SW480 (cell line): ENCODE measurements at places on chromosomes 1 and 21.
A peak's percentile ranks its signal among the peaks of the same experiment; 100 is the strongest.

DNA sequence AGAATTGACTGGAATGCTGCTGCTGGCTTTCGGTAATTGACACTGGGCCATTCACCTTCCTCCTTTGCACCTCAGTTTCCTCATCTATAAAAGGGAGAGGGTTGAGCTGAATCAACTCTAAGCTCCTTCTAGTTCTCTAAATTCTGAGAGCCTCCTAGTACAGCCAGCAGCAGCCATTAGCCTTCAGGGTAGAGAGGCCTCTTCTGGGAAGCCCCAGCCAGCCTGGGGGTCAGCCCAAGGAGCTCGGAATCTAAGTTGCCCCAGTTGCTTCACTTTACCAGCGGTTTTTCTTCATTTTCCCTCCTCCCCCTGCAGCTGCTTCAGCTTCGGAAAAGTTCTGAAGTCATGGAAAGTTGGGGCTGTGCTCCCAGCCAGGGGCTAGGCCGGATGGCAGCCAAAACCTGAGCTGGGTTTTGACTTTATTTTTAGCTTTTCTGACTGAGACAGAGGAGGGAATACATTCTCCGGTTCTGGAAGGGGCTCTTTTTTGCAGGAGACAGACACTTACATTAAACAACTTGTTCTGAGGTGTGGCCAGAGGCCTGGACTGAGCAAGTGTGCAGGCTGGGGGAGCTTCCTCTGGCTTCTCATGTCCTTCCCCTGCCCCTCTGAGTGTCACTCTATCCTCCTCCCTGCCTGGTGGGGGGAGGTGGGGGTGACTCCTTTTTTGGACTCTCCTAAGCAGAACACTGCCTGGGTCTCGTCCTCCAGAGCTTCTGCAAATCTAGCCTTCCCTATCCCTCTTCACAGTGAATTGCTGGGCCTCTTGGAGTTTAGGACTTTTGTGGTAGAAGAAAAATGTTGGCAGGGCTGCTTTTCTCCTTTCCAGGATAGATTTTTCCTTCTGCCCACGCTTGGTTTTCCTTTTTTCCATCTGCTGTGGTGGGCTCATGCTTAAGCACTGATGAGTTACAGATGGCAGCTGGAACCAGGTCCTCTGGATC is 14.4 kb downstream of the LMNA start:
- no peak for DNase-seq

- no peak for DNase-seq
Measured at GRCh38 chr21:43805275-43805800, 16.0 kb downstream of the RRP1 start.

DNA sequence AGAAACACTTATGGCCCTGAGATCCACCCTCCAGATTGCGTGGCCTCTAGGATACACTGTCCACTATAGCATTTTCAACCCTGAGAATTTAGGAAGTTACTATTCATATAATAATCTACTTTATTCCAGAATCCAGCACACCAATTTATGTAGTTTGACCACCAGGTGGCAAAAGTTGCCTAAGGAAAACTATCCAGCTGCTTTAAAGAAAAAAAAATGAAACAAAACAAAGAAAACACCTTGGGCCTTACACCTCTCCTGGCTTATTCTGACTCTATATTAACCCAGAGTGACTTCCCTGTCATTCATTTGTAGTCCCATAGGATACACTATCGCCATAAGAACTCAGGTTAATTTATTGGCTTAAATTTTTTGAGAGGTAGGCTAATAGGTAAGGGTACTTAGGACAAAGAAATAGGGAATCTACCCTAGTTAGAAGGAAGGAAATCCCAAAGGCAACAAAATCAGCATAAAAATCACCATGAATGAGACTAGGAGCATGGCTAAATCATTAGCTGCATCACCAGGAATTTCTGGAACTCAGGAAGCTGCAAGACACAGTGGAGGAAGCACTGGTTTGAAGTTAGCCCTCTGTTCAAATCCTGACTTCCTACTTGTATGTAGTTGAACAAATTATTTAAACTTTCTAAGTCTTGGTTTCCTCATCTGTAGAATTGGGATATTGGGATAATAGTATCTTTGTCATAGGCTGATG is 107.5 kb downstream of the SPAG17 start:
- peak; percentile 32 for DNase-seq

DNA sequence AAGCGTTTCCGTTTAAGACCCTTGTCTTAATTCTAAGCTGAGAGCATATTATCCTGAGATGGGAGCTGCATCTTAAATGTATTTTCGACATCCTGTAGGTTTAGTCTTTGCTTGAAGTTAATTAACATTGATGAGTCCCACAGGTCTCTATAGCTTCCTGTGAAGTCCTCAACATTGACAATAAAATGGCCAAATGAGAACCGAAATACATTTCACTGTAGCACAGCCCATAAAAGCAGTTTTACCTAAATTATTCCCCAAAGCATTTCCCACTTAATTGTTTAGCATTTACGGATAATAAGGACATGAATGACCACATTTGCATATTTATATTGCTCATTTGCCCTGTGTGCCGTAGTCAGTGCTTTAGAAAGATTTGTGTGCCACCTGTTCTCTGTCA is 116.4 kb downstream of the CRB1 start:
- no peak for DNase-seq

GRCh38 chr1:175191659-175192058 is 917 bp downstream of the KIAA0040 start:
- peak; percentile 60 for DNase-seq

DNA sequence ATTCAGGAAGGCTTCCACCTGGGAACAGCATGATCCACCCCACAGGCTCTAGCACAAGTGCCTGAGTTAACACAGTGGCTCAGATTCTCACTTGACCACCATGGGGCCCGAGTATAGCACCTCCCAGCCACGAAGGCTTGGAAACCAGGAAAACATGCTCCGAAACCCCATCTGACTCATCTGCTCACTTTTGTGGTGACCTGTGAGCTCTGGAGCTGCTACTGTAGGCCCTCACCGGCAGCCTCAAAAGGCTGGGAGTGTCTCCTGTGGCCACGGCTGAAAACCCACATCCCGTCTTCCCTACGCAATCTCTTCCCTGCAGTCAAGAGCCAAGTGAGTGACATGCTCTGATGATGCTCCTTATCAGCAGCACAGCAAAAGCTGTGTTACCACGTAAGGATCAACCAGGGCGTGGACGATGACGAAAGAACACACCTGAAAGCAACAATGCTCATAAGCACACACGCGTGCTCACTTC is 81.4 kb downstream of the TGFBR3 start:
- peak; percentile 98 for DNase-seq

DNA sequence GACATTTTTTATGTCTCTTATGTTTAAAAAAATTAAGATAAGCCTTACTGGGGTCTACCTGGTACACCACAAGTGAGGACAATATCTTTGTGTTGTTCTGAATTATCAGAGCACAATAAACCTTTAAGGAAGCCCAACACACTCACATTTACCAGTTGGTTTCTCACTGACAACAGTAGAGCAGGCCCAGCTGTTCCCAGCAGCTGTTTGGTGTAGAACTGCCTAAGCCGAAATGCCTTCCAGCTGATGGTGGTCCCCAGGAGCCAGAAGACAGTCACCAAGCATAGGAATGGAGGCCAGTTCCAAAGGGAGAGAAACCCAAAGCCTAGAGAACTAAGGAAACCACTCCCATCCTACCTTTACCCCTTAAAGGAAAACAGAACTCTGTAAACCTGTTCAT is 428.6 kb upstream of the CAMK1G start:
- DNase-seq = no peak

DNA sequence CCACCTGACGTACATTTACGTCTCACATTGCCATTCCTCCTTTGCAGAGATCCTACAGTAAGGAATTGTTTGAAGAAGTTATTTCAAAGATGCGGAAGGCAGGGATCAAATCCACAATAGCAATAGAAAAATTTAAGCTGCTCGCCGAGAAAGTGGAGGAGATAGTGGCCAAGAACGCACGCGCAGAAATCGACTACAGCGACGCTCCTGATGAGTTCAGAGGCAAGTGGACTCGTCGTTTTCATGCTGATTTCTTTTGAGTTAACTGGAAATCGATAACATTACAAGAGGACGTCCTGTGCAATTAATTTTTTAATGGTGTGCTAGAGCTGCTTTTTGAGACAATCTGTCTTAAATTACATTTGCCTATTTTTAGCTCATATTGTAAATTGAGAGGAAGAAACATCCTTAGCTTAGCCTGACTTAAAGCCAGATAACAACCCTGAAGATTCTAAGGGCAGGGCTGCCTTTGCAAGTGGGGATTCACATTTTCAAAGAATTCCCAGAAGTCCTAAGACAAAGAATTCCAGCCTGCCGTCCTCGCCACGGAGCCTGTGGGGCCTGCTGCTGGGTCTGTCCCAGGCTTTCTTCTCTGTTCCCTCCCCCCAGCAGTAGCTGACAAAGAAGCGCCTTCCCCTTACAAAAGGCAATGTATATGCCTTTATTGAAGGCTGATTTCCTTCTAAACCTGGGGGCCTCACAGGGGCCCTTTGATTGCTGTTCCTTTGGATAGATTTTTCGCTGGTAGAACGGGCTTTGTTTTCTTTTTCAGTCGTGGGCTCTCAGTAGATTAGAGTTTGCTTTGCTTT is 31.6 kb upstream of the KIF1B start:
- no peak for DNase-seq

DNA sequence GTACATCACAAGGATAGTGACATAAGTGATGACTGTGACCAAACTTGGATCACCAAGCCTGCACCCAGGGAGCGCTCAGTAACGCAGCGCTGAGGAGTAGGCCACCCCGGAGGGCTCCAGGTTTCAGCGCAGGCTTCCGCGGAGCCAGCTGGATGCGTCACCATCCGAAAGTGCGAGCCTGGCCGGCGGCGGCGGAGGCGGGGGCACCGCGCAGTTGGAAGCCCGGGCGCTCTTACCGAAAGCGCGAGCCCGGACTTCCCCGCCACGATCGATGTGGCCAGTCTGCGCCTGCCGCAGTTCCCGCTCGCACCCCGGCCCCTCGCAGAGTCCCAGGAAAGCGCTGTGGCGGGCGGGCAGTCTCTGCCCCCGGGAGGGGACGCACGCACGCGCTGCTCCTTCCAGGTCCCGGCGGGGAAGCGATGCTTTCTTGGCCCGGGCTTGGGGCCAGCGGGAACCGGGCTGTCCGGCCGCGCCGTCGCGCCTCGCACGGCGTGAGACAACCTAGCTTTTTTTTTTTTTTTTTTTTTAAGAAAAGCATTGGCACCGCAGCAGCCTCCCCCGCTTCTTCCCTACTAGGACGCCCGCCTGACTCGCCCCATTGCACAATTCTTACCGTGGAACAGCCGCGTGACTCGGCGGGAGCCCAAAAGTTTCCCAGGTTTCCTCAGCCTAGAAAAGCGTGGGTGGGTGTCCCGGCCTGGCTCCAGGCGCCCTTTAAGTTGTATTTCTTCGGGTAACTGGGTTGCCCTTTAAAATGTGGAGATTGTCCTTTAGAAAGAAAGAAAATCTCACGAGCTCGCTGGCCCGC is 36.4 kb upstream of the JAK1 start:
- DNase-seq = peak; percentile 62

DNA sequence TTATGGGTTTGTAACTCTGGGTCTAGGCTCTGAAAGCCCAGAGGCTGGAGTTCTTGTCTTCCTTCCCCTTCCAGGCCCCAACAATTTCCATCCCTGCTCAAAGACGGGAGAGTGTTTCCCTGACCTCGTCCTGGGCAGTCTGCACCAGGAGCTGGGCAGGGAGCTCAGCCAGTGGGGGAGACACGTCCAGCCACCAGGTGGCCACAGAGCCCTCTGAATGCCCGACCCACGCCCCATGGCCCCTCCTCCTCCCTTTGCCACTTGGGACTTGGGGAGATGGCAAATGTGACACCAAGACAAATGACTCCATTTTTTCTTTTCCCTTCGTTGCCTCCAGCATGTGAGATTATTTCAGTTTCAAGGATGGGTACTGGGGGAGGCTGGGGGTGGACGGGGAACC is 159.9 kb upstream of the AJAP1 start:
- peak; percentile 18 for DNase-seq

DNA sequence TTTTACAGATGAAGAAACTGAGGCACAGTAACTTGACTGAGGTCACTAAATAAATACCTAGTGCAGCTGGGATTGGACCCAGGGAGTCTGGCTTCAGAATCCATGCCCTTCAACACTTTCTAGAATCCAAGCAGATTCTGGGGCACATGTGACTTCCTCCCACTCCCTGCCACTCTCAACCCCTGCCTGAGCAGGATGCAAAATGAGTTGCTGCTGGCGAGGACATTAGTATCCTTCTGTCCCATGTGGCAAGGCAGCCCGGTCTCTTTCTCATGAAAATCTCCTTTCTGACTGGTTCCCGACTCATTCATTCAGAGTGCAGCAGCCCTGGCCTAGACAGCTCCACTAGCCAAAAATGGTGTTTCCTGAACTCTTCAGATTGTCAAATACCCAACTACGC is 28.4 kb downstream of the TNNT2 start:
- DNase-seq = no peak

GRCh38 chr21:42463861-42464515 is 32.0 kb downstream of the RSPH1 start:
- peak; percentile 65 for DNase-seq

- DNase-seq = no peak
Measured at GRCh38 chr1:39833621-39834385, 45.1 kb upstream of the BMP8B start.

- DNase-seq = no peak
Measured at GRCh38 chr1:207060596-207060995, 7.5 kb downstream of the PFKFB2 start.

GRCh38 chr1:201499795-201500669 is 6.9 kb downstream of the CSRP1 start:
- no peak for DNase-seq

GRCh38 chr21:45102391-45102932 is 28.1 kb downstream of the ADARB1 start:
- no peak for DNase-seq

- DNase-seq = no peak
Measured at GRCh38 chr21:41510500-41510899, 2.5 kb upstream of the TMPRSS2 start.

GRCh38 chr21:27532076-27532475 is 565.2 kb upstream of the ADAMTS5 start:
- peak; percentile 81 for DNase-seq

GRCh38 chr1:117846674-117847425 is 82.6 kb downstream of the GDAP2 start:
- DNase-seq = no peak

GRCh38 chr1:43757343-43758053 is 50.2 kb downstream of the ST3GAL3 start:
- no peak for DNase-seq

- no peak for DNase-seq
Measured at GRCh38 chr1:67224856-67225255, 58.6 kb downstream of the IL23R start.

DNA sequence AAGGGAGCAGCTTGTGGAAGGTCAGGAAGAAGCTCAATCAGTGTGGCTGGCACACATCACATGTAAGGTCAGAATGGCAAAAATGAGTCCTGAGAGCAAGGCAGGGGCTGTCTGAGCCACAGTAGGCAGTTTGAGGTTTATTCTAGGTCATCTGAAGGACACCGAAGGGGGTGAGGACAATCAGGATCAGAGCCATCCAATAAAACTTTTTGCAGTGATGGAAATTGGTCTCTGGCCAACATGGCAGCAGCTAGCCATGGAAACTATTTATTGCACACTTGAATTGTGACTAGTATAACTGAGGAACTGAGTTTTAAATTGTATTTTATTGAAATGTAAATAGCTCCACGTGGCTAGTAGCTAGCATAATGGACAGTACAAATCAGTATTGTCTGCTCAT is 97.0 kb upstream of the CACNA1E start:
- DNase-seq = no peak

GRCh38 chr1:201324821-201325677 is 41.7 kb downstream of the PKP1 start:
- no peak for DNase-seq
